Bladder microvascular endothelial cell (primary cell): ENCODE measurements at places on chromosomes 16 and 17. TPM values are rescaled to one million over a fixed set of nuclear protein-coding genes. Genes with fewer than 3 reads are reported as not detected.

Gene USP36
- total RNA-seq: 10.8 and 31.9 TPM in 2 replicates

Gene CLUH
- 25.6 and 58.2 TPM in 2 replicates for total RNA-seq

Gene ADAD2
- total RNA-seq: under 0.01 and 0.44 TPM in 2 replicates

Gene CTRL
- 0.49 and 0.76 TPM in 2 replicates for total RNA-seq

Gene MAP2K6
- 2.9 and 4.7 TPM in 2 replicates for total RNA-seq

Gene OR3A3
- total RNA-seq: not detected in 2 replicates

Gene ZNF263
- 30.6 and 45.6 TPM in 2 replicates for total RNA-seq

Gene EPN3
- total RNA-seq: under 0.01 and 0.06 TPM in 2 replicates

Gene PRR35
- total RNA-seq: not detected in 2 replicates
